ENCODE measurements at places on chromosomes 13 and 19.

DNA sequence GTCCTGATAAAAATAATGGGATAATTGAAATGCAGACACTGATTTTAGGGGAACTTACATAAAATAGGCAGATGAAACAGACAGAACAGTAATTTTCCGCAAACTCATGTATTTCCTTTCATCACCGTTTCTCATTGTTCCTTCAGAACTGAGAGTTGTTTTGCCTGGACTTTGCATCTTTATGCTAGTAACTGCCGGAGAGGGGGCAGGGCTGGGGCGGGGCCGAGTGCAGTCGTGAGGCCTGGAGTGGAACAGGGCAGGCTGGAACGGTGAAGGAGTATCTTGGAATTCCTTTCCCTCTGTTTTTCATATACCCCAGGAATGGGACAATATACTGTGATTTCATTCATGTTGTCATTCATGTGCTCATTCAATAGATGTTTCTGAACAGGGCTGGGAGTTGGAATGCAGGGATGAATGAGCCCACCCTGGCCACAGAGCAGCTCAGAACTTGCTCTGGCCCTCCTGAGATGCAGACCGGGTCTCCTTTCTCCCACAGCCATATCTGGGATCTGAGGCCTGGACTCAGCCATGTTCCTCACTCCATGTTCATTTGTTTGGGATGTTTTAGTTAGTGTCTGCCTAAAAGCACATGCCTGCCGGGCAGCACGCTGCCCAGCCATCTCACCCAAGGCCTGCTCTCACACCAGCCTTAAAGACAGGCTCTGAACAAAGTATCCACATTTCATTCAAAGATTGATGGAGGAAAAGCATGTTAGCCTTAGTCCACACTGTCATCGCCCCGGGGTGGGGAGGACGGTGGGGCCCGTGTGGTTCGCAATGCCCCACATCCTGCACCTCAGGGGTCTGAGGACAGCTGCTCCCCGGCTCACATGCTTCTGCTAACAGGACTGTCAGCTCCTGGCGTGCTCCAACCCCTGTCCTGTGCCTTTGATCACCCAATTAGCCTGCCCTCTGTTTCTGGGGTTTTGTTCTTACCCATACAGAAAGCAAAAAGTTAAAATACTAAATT is 92.9 kb downstream of the SOX1 start:
- no peak for DNase-seq

GRCh38 chr13:109273326-109273751 is 513.0 kb downstream of the IRS2 start:
- no peak for DNase-seq

- peak; percentile 35 for DNase-seq
Observed at GRCh38 chr19:41785653-41786052, 10.7 kb upstream of the CEACAM3 start.

DNA sequence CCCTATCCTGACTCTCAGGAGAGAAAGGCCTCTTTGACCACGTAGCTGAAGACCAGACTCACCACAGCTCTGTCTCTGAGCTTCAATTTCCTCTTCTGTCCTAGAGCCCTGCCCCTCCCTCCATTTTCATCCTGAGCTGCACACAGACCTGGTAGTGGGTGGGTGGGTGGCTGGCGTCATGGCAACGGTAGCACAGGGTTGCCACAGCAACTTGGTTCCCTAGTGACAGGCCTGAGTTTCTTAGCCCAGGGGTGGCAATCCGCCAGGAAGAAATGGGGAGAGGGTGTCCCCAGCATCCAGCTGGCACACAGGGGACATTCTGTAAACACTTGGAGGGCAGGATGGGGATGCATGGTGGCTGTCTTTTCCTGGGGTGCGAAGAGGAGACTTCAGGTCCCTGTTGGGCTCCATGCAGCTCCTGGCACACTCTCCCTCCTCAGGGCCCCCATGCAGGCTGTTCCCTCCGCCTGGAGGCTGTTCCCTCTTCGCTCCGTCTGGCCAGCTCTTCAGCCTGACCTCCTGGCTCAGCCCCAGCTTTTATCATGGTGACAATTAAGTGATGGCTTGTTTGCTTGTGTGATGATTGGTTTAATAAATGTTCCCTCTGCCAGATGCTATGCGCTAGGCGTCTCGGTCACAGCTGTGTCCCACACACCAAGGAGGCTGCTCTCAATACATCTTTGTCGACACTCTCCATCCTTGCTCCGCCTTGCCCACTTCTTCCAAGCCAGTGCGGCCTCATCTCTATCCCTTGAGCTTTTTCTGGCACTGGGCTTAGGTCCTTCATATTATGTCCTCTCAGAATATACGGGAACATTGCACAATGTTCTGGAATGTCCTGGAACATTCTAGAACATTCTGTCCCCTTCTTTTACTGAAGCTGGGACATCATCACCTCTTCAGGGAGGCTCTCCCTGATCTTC is 7.4 kb upstream of the KLHL26 start:
- no peak for DNase-seq

- no peak for DNase-seq
Observed at GRCh38 chr13:114126789-114127472, 5.5 kb downstream of the RASA3 start.

- DNase-seq = no peak
Observed at GRCh38 chr13:91960947-91961346, 562.5 kb downstream of the GPC5 start.

GRCh38 chr13:36428086-36428485 is 4.2 kb upstream of the CCNA1 start:
- DNase-seq = no peak

DNA sequence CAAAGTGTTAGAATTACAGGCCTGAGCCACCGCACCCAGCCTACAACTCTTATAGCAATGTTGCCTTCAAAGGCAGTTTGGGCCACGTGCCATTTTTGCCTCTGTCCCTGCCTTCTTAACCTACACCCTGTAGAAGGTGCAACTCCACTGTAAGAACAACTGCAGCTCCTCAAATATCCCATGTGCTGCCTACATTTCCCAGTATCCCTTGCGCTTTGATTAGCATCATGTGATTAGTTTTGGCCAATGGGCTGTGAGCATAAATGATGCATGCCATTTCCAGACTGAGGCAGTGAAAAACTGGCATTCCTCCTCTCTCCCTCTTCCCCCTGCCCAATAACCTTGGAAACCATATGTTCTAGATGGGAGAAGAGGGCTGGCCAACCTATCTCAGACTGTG is 75.2 kb upstream of the MRI1 start:
- DNase-seq = no peak
